K562 (cell line): ENCODE measurements at places on chromosomes 2 and 18.

DNA sequence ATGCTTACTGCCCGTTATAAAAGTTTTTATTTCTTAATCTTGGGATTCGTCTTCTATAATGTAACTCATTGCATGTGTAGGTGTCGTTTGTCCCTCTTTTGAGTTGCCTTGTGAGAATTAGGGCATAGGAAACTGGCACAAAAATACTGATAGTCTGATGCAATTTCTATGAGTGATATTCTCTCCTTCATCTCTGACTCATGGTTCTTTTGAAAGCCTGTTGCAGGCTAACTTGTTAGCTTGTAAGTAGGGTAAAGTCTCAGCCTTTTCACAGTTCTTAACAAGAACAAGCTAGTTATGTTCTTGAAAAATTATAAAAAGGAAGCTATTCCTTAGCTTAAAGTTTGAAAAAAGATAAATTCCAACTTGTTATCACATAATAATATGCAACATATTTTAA lies 1085.4 kb upstream of the NRXN1 start:
- no peak for DNase-seq

GRCh38 chr2:236040600-236041328 lies 127.4 kb downstream of the GBX2 start:
- no peak for DNase-seq

DNA sequence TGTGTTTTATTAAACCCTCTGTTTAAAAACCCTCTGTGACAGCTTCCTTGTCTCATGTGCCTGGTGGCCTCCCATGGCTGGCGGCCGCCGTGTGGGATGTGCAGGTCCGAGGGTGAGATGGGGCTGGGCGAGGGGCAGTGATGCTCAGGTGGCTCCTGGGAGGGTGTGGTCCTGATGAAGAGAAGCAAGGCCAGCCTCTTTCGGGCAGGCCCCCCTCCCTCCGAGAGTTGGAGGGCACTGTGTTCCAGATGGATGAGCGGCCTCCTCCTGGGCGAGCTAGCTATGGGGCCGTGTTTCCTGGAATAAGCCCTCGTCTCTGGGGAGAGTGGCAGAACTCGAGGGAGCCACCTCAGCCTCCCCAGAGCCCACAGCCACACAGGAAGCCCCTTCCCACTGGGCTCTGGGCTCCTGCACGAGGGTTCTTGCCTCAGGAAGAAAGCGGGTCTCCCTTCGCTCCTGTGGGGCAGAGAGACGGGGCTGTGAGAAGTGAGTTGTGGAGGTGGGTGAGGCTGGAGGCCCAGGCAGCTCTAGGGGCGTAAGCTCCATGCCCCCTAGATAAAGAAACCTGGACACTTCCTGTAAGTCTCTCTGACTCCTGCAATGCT lies 72.1 kb downstream of the ASB1 start:
- DNase-seq = no peak

DNA sequence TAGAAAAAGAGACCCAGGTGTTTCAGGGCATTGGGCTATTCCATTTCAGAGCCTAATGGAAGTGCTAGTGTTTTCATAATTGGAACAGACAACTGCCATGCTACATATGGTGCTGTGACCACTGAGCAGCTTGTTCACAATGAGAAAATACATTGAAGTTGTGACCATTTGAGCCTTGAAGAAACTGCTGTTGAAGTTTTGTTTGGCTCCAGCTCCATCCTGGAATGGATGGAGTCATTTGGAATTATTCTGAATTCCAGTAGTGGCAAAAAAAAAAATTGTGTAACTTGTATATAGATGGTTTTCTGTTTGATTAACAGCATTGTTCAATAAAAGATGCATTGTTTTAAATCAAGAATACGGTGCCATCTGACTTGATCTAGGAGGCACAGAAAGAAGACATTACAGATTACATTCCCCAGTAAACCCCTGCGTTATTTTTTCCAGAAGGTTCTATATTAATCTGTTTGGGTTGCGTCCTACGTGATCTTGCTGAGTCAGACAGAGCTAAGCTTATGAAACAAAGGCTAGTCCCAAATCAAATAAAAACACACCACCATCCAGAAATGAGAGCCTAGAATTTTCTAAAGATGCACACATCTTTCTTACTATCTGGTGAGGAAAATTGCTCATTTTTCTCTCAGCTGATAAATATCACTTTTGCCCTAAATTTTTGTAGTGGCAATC lies 19.2 kb downstream of the FMNL2 start:
- no peak for DNase-seq

DNA sequence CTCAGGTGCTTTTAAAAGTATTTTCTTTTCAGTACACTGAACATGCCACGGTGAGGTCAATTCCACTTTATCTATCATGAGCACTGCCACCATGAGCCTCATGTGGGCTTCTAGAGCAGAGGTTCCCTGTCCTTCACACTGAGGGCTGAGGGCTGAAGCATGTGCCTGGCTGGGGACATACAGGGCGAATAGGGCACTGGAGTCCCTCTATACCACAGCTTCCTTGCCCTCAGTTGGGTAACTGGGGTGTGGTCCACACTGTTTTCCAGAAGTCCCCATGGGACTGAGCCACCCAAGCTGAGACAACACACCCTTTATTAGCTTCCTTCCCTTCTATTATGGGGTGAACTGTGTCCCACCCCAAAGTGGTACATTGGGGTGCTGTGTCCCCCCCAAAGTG lies 172.2 kb upstream of the ID2 start:
- no peak for DNase-seq

DNA sequence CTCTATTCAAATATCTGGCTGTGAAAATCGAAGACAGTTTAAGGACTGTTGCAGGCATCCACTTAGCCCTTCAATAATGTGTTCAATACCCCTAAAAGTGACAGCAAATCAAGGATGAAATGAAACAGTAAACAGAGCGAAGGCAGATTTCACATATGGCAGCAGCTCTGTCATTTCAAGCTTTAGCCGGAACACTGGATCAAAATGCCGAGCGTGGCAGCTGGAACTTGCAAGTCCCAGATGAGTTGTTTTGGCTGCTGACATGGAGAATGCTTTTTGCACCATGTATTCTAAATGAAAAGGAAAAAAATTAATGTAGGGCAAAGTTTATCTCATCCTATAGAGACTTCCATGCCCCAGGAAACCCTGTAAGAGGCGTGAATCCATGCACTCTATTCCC lies 18.0 kb downstream of the LRRC30 start:
- no peak for DNase-seq
